Right kidney (tissue), 9 donors: ENCODE measurements at places on chromosomes 2 and 18.
A peak's percentile ranks its signal among the peaks of the same experiment; 100 is the strongest.

DNA sequence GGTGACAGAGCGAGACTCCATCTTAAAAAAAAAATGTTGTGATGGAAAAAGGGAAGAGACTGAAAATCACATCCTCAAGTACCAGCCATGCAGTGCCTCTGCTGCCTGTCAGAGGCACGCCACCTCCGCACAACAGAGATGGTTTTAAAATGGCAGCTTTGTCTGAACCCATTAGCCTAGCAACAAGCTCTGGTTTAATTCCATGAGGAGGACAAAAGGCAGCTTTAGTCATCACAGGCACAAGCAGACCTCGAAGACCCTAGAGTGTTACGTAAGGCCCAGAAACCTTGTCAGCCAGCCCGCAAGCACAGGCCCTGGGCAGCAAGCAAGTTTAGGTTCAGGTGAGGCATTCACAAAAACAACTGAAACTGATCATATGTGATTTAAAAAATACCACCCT lies 10.4 kb downstream of the LCT start:
- DNase-seq, result no peak

DNA sequence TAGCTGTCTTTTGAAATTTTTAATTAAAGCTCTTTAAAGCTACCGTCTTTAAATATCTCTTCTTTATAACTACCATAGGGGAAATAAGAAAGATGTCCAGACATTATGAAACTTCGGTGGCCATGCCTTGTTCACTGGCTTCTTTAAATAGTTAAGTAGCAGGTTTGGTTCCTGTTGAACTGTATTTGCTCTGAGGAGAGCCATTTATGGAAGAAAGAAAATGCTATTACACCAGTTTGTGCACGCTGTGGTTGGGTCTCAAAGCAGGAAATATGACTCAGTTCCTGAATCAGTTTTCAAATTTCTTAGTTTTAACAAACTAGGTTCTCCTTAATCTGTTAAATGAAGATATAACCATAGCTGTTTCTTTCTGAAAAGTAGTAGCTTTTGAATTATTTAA lies 12.2 kb downstream of the ARPC2 start:
- DNase-seq, result no peak

GRCh38 chr2:54838585-54839035 lies 115.1 kb downstream of the EML6 start:
- peak; percentile 44 for DNase-seq

DNA sequence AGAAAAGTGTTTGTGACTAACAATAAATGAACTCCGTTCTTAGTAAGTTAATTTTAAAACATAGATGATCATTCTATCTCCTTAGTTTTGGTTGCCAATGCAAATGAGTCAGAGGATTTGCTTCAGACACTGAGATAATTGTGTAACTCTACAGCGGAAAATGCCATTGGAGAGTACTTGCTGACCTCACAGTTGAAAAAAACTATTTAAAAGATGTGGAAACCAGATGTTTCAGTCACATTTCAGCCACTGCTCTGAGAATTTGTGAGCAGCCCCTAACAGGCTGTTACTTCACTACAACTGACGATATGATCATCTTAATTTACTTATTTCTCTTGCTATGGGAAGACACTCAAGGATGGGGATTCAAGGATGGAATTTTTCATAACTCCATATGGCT lies at the start of gene TNFAIP6:
TNFAIP6 (plus strand) TSS at position 234 of the 400 bp plus-strand sequence; CDS start at position 309, 75 bp downstream.
- no peak for DNase-seq
